Pericardium fibroblast (primary cell): ENCODE measurements at places on chromosomes 1 and 21. TPM values are rescaled to one million over a fixed set of nuclear protein-coding genes. Genes with fewer than 3 reads are reported as not detected.

RAP1GAP gene
- total RNA-seq = 0.82 TPM in 1 of 2 replicates, not detected in the other

CCDC190 gene
- total RNA-seq = 2.4 and 5.5 TPM in 2 replicates

MECR gene
- 18.0 and 28.0 TPM in 2 replicates for total RNA-seq

CASQ2 gene
- 4.7 TPM in 1 of 2 replicates, not detected in the other for total RNA-seq

SPOCD1 gene
- 3.0 and 5.9 TPM in 2 replicates for total RNA-seq

RAB42 gene
- total RNA-seq = 5.5 and 8.3 TPM in 2 replicates
